ENCODE measurements at places on chromosomes 5 and 9.

DNA sequence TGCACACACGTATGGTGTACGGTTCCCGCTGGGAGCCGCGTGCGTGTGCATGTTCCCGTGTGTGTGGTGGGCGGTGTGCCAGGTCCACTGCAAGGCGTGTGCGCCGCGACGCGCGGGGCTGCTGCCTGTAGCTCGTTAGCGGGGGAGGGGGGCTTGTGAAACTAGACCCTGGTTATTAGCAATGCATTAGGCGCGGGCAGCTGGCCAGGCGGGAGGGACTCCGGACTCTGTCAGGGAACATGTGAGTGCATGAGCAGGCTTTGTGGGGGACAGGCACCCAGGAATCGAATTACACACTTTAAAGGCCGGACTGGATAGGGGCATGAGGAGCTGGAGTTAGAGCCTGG, 32.2 kb upstream of the ENHO start:
- DNase-seq: no peak

DNA sequence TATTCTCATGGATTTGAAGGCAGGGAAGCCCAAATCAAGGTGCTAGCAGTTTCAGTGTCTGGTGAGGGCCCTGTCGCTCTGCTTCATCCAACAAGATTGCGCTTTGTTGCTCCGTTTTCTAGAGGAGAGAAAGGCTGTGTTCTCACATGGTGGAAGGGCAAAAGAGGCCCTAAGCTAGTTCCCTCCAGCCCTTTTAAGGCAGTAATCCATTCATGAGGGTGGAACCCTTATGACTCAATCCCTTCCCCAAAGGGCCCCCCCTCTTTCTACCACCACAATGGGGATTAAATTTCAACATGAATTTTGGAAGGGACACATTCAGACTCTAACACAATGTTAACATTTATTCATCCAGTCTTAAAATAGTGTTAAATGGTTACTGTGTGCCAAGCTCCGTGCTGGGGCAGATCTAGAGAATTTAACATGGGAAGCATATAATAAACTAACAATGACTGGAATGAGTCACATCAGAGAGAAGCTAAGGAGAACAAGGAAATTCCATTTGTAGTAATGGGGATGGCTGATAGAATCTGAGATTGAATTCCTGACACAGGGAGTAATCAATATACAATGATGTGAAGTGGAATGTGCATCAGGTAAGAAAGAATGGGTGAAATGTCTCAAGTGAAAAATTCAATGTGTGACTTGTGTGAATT, 382.8 kb upstream of the ZNF608 start:
- DNase-seq: no peak

- DNase-seq: no peak
These were observed 9.8 kb downstream of the NHP2 start for GRCh38 chr5:178143901-178144300.

DNA sequence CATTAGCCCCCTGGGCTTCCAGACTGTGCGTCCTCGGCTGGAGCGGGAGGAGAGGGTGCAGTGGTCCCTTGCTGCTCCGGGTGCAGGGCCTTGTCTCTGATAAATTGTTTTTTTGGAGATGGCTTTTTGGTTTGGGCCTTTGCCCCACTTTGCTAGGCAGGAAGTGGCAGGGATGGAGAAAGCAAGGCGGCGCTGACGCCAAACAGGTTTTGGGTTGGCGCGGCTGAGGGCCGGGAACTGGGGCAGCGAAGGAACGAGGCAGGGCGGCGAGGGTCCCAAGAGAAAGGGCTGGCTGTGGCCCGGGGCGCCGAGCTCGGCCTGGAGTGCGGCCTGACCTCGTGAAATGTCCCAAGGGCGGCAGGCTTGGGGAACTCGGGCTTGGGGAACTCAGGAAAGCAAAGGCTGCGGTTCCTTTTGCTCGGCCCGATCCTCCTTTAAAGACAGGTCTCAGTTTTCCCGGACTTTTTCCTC, 4.1 kb downstream of the LHX2 start:
- DNase-seq: no peak

DNA sequence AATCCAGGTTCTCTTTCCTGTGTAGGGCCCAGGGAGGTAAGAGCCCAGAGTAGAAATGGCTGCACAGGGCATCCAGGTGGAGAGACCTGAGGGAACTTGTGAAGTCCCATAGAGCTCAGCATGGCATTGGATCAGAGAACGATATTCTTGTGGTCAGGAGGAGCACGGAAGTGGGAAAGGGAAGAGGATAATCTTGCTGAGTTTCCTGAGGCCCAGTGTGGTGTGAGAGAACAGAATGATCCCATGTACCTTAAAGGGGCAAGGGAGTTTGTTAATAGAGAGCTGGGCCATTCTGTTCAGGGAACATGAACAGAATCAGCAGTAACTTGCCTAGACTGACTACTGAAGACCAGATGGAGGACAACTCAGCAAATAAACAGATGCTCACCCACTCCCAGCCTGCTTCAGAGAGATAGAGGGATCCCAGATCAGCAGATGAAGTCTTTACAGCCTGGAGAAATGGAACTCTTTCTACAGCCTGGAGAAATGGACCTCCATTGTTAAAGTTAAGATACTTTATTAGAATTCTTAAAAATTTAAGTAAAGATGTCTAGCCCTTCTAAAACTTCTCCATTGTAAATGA, 119.7 kb upstream of the ELL2 start:
- no peak for DNase-seq

DNA sequence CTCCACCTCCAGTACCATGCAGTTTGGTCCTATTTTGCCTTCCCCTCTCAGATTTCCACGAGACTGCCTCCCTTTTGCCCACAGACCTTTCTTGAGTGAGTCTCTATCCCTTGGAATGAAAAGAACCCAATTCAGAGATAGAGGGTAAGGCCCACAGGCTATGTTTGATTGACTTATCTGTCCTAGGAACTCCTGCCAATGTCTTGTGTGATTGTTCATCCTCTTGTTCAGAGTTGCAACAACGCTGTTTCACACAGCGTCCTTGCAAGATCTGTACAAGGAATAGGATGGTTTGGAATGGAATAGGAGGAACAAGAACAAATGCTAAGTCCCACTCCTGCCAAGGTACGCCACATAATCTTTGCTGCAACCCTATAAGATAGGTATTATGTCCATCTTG, 142.2 kb upstream of the ABCA1 start:
- no peak for DNase-seq

GRCh38 chr5:175444060-175444904, at the start of gene DRD1:
TSS of gene DRD1 (minus strand) at chr5:175444182. CDS start at chr5:175443099, 1,083 bp downstream.
- peak; percentile 83 for DNase-seq

GRCh38 chr9:84861455-84861854, 191.9 kb downstream of the NTRK2 start:
- no peak for DNase-seq

DNA sequence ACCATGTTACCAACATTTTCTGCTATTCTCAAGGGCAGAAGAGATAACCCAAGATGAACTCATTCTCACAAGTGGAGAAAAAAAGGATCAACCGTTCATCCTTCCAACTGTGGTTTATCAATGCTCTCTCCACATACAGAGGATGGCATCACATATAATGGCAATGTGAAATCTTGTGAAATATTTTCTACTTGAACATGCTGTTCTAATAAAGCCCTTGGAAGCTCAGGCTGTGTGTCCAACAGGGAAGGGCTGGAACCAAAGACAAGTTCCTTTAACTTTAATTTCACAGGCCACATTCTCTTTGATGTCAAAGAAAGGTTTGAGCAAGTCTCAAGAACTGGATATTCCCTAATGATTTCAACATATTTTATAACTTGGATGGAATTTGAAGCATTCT, 230.5 kb downstream of the SPOCK1 start:
- no peak for DNase-seq

- no peak for DNase-seq
These were observed 6.8 kb upstream of the TRIM41 start for GRCh38 chr5:181215997-181216989.

DNA sequence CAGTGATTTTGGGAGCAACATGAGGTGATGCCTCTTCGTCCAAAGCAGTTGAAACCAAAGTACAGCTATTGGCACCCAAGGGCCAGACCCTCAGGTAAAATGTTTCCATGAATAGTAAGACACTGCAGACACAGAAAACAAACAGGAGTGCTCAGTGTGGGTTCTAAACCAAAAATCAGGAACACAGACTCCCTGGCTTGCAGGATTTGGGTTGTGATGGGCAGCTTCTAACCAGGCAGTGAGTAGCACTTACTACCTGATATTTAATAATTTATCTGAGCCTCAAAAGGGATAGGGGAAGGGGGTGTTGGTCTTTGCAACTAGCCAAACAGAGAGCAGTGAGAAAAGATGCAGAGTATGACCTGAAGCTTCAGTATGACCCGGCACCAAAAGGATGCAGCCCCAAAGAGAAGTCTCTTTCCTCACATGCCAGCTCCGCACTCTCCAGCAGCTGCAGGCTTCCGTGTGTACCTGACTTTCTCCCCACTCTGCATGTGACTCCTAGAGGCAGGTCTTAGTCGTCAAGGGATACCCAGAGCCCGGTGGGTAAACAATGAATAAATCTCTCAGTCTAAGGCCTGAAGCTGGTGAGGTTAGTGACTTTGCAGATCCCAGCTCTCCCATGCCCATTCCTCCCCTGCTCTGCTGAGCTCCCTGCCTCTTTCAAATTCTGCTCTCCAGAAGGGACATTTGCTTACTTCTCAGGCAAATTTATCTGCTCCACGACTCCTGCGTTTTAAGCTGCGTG, 105.4 kb upstream of the SPOCK1 start:
- no peak for DNase-seq

DNA sequence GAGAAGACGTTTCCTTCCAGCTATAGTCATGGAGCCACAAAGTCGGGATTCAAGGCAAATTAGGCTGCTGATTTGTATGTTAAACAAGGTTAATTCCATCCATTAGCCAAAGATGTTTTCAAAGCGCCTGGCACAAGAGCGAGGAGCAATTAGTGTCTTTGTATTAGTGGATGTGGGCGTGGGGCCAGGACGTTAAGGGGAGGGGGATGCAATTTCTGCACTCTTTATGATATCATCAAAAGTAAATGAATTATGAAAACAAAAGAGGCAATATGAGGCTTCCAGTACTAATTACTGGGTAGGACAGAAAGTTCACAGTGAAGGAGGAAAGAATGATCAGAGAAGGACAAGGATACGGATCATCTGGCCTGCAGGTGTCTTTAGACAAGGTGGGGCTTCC, 230.9 kb upstream of the MSX2 start:
- no peak for DNase-seq

GRCh38 chr5:180862645-180863044, 1.6 kb upstream of the ZFP62 start:
- no peak for DNase-seq

DNA sequence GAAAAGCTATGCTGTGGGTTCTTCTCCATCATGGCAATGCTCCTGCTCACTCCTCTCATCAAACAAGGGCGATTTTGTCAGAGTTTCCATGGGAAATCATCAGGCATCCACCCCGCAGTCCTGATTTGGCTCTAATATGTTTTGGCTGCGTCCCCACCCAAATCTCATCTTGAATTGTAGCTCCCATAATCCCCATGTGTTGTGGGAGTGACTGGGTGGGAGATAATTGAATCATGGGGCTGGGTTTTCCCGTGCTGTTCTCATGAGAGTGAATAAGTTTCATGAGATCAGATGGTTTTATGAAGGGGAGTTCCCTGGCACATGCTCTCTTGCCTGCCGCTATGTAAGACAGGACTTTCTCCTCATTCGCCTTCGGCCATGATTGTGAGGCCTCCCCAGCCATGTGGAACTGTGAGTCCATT, 163.8 kb downstream of the GADD45G start:
- DNase-seq: no peak

- no peak for DNase-seq
These were observed 172.1 kb upstream of the GAS1 start for GRCh38 chr9:87119328-87119881.

- peak; percentile 28 for DNase-seq
These were observed 115.6 kb downstream of the TRPM6 start for GRCh38 chr9:74772121-74772520.

- DNase-seq: no peak
These were observed 443.8 kb downstream of the LRRC70 start for GRCh38 chr5:63022403-63022802.

DNA sequence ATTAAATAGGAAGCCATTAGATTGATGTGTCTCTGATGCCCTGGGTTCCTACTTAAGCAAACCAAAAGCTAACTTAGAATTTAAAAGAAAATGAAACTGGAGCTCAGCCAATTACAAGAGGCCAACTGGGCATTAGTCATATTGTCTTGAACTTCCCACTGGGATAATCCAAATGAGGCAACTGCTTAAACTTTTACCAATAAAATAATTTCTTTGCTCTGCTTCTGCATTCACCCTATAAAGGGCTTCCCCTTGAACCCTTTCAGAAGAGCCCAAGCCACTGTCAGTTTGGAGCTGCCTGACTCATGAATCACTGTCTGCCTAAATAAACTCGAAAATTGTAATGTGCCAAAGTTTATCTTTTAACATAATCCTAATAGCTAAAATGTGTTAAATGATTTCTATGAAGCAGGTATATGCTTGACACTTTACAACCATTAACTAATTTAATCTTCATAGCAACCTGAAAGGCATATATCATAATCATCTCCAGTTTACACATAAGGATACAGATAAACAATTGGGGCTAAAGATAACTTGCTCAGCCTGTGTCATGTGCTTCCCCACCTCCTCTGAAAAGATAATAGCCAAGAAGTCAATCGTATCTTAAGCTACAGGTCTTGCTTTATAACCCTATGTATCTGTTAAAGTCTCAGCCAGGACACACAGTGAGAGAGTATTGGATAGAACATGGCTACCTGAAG, 11.5 kb downstream of the GPR150 start:
- no peak for DNase-seq

GRCh38 chr9:136575626-136576268, 29.9 kb upstream of the NOTCH1 start:
- DNase-seq: no peak

- no peak for DNase-seq
These were observed 398.4 kb downstream of the MED10 start for GRCh38 chr5:5979761-5980537.

DNA sequence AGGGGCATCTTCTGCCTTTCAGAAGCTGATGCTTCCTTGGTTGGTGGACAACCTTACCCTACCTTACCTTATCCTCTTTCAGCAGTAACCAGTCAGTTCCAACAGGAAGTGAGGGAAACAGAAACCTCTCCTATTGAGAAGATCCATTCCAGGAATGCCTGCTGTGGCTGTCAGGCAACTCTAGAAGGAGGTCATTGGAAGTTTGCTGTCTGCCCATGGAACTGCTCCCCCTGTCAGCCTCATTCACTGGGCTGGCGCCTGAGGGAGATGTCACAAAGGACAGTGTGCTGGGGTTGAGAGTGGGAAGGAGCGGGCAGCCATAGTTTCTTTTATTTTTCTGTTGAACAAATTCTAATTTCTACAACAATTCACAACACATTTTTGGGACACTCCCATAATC, 54.7 kb downstream of the IRX1 start:
- no peak for DNase-seq

- no peak for DNase-seq
These were observed 56.4 kb upstream of the TMC1 start for GRCh38 chr9:72464857-72465592.

GRCh38 chr9:120916991-120917880, 9.4 kb downstream of the TRAF1 start:
- DNase-seq: no peak

- no peak for DNase-seq
These were observed 214.9 kb downstream of the PLK2 start for GRCh38 chr5:58244819-58245475.

DNA sequence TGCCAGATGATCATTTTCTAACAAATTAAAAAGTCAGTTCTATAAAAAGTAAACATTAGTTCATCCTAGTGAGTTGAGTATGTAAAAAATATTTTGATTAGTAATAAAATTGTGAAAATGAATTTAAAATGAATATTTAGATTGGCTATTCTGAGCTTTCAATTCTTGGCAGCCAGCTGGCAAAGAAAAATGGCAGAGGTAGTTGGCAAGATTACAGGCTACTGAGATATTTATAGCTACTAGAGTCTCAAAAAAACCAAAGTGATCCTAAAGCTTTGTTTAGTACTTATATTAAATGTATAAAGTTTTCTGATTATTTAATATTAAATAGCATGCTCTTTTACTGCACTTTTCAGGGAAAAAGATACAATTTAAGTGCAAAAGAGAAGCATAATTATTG, 25.0 kb downstream of the SGTB start:
- DNase-seq: no peak
